CD4-positive, alpha-beta T cell treated with Interleukin-15 for 4 hours (primary cell): ENCODE measurements at places on chromosomes 16 and 17.

GRCh38 chr17:8976638-8977037, 11.1 kb upstream of the PIK3R5 start:
- no peak for DNase-seq

GRCh38 chr16:8251298-8251697, 339.0 kb downstream of the TMEM114 start:
- DNase-seq = no peak

GRCh38 chr16:31344712-31345111, 10.3 kb upstream of the ITGAX start:
- DNase-seq = no peak

GRCh38 chr17:19461116-19461515, 50.1 kb downstream of the RNF112 start:
- no peak for DNase-seq

- DNase-seq = no peak
These were observed 6.8 kb downstream of the ELOB start for GRCh38 chr16:2770057-2770951.

- DNase-seq = no peak
These were observed 7.9 kb upstream of the BAIAP2 start for GRCh38 chr17:81027038-81027437.

- no peak for DNase-seq
These were observed 298.3 kb upstream of the ERCC4 start for GRCh38 chr16:13621639-13622038.

DNA sequence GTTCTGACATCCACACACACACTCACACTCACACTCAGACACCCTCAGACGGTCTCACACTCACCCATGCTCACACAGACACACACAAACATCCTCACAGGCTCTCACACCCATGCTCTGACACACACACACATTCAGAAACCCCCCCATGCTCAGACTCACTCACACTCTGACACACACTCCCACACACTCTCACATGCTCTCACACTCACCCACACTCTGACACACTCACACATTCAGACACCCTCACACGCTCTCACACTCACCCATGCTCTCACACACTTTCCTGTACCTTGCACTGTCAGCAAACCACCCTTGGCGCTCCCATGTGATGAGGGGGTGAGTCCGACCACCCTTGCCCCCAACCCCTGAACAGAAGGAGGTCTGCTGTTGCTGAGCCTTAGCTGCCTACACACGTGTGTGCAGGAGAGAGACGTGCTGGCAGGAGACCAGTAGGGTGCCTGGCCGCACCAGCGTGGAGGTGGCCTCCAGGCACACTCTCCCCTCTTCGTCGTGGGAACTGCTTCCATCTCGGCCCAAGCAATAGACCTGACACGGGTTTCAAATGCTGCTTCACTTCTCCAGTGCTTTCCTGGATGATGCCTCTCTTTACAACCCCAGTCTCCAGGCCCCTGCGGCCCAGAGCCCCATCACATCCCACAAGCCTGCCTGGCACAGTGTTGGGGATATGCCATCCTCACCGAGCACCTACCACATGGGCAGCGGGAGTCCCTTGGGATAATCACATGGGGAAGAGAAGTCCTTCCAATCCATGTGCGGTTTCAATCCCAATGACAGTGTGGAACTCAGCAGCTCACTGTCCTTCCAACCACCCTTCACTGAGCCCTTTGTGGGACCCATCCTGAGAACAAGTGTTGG, 267.8 kb upstream of the FOXF1 start:
- no peak for DNase-seq

DNA sequence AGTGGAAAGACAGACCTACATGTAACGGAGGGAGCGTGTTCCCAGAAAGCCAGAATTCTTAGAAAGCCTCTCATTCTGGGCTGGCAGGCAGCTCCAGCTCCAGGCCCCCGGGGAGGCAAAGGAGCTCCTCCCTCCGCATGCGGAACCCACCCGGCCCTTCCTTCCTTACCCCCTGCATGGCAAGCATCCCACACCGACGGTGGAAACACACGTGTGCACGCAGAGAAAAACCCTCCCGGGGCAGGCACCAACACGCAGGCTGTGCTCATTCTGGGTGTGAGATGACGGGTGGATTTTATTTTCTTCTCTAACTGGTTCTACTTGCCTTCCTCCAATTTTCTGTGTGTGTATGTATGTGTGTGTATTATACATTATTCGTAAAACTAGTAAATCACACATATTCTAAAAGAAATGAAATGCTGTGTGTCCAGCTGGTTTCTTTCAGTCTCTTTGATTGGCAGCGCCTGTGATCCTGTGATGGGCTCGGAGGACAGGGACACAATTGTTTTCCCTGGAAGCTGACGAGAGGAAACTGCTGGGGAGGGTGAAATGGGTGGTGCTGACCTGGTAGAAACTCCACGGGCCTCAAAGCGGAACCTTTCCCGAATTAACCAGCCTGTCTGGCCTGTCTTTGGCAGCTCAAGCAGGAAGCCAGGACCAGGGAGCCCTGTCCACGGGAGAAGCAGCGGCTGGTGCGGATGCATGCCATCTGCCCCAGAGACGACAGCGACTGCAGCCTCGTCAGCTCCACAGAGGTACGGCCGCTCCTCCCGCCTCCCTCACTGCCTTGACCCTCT, 22.2 kb downstream of the CARD14 start:
- no peak for DNase-seq

DNA sequence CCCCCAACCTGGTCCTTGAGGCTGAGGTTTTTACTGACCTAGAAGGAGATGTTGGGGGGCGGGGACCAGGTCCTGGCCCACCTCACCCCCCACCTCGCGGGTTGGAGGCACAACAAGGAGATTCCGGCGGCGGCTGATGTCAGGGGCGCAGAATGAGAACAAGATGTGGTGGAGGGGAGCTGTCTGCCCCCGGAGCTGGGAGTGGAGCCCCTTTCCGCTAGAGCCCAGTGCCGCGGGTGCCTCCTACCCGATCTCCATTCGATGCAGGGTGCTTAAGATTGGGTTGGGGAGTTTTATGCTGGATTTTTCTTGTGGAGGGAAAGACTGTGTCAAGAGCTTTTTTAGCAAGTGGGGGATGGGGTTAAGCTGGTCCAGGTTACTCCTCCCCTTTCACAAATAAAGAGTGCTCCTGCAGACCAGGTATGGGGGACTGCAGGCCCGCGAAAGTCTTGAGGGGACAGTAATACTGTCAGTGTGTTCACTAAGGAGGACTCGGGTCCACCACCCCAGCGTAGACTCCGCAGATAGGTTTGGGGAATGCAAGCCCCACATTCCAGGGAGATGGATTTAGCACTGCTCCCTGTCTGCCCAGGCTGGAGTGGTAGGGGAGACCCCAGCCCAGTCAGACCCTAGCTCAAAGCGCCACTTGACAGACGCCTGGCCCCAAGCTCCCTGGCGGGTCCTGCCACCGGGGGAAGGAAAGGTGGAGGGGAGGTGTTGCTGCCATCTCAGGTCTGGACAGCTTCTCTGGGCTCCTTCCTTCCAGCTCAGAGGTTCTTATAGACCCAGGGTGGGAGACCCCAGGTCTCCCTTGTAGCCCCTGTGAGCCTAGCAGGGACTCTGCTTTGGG, 2.0 kb downstream of the CACNA1G start:
- DNase-seq = no peak

- no peak for DNase-seq
These were observed 220.6 kb downstream of the HS3ST4 start for GRCh38 chr16:25912321-25912720.

GRCh38 chr17:74578979-74579378, 11.7 kb upstream of the CD300H start:
- no peak for DNase-seq

- no peak for DNase-seq
These were observed 3.4 kb downstream of the CHST6 start for GRCh38 chr16:75491876-75492275.

- DNase-seq = no peak
These were observed 16.4 kb downstream of the ITGAL start for GRCh38 chr16:30488764-30489605.

- DNase-seq = no peak
These were observed 121.4 kb downstream of the KCNJ2 start for GRCh38 chr17:70290770-70291169.

- no peak for DNase-seq
These were observed 357.6 kb upstream of the C16orf82 start for GRCh38 chr16:26709175-26709574.

DNA sequence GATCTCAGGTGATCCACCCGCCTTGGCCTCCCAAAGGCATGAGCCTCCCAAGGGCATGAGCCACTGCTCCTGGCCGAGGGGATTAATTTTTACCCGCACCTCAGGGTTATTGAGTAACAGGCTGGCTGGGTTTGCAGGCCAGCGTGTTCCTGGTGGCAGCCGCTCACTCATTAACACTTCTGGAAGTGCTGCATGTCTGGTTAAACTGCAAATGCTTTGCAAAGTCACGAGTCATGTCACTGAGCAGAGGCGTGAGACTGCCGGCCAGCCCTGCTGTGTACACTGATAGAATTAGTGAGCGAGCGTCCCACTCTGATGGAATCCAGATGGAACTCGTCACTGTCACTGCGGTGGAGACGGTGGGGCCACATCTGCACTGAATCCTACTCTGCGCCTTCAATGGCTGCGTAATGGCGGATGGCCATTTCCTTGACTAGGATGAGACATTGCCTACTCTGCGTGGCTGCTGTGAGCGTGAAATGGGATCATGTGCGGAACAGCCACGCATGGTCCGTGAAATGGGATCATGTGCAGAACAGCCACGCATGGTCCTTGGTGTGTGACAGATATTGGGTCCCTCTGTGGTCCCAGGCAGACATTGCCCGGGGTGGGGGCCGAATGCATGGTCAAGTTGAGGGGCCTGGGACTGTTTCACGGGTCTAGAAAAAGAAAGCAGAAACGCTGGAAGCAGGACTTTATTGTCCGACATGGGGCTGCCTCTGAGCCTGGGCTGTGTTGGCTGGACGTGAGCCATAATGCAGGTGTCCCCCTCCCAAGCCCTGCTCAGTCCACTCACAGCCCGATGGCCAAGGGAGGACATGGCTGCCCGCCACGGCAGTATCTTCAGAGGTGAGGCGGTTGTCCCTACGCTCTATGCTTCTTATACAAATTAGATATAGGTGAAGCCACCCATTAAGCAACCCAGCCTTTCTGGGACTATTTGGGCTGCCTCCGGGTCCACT, 740 bp upstream of the SLC5A10 start:
- DNase-seq = no peak

DNA sequence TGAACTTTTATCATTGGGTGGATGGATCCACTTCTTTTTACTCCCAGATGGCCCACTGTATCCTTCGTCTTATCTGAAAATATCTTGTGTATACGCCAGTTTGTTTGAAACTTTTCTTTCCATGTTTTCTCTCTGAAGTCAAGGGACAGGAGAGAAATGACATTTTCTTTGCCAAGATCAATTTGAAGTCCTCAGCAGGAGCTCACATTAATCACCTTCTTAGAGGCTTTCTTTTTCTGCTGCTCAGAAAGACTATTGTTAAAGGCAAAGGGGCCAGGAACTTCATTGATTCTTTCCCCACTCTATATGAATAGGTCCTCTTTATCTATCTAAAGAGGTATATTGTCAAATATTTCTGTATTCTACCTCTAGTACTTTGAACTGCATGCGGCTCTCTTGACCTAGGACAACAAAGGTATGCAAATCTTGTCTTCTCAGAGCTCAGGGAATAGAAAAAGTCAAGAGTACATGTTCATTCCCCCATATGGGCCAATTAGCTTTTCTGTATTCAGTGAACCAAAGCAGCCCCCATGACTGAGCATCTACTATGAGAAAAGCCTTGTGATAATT, 583.3 kb downstream of the HS3ST4 start:
- DNase-seq = no peak

GRCh38 chr17:73833775-73834488, 189.7 kb upstream of the SDK2 start:
- DNase-seq = no peak

DNA sequence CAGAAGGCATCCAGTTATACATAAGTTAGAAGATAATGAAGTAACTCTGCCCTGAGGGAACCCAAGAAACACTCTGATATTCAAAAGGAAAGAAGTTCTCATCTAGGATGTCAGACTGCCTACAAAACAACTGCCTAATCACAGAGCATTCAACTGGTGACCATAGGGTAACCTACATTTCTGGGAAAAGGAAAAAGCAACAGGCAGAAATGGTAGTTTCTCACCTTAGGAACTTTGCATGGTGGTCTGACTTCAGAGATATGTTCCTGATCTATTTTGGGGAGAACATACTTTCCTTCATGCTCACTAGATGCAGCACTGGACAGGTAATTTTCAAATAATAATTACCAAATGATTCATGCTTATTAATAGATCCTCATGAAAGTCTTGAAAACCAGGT, 16.5 kb downstream of the RNF43 start:
- no peak for DNase-seq

DNA sequence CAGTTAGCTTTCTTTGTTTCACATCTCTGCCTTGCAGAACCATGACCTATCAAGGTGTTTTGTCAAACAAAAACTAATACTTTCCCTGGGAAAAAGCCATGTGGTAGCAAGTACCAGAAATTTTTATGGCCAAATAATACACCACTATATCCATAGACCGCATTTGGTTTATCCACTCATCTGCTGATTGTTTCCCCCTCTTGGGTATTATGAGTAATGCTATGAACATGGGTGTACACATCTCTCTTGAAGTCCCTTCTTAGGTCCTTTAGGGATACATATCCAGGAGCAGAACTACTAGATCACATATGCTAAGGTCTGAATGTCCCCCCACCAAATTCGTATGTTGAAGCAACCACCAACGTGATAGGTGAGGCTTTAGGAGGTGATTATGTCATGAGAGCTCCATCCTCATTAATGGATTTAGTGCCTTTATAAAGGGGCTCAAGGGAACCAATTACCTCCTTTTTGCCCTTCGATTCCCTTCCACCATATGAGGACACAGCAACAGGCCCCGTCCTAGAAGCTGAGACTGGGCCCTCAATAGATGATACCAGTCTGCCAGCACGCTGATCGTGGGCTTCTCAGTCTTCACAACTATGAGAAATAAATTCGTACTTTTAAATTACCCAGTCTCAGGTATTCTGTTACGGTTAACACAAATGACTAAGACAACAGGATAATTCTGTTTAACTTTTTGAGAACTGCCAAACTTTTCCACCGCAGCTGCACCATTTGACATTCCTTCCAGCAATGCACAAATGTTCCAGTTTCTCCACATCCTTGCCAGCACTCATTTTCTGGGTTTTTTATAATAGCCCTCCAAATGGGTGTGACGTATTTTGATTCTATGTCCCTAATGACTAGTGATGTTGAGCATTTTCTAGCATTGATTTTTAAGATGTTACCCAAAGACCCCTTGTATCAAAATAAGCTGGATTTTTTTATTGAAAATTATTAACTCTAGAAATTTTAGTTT, 30.0 kb downstream of the SIAH1 start:
- DNase-seq = no peak

- no peak for DNase-seq
These were observed 6.8 kb downstream of the AANAT start for GRCh38 chr17:76474238-76474637.

DNA sequence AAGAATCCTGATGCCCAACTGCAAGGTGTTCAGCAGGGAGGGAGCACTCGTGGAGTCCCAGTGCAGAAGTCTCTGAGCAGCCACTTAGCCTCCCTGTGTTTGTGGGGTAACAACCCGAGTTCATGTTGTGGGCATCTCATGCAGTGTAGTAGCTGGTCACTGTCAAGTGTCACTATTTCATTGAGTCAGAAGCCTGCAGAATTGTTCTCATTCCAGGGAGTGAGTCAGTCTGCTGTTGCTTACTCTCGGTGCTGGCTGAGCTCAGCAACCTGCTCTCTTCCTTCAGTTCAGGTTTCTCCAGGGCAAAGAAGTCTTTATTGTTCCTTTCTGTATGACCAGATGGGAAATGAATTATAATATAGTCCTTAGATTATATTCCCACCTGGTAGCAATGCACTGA, 24.1 kb downstream of the HMOX2 start:
- no peak for DNase-seq

- no peak for DNase-seq
These were observed 34.4 kb upstream of the ENDOV start for GRCh38 chr17:80380555-80381002.

GRCh38 chr16:11586378-11586855, 302 bp downstream of the LITAF start:
- DNase-seq = no peak
